ENCODE measurements at places on chromosomes 6 and 20.

DNA sequence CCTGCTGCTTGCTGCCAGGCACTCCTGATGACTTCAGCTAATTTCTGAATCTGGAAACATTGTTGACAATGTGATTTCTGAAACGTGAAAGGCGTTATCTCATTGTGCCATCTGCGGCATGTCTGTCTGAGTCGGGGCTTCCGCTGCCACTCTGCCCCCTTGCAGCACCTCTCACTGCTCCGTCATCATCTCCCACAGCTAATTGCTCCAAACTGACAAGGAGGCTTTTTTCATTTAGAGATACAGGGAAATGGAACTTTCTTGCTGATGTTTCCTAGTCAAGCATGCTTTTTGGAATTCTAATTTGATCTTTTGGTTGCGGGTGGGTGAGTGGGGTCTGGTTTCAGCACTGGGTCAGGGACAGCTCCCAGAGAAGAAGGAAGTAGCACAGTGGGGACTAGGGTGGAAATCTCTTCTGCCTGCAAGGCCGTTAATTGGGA is 233.5 kb downstream of the DHX35 start:
- DNase-seq, result no peak

DNA sequence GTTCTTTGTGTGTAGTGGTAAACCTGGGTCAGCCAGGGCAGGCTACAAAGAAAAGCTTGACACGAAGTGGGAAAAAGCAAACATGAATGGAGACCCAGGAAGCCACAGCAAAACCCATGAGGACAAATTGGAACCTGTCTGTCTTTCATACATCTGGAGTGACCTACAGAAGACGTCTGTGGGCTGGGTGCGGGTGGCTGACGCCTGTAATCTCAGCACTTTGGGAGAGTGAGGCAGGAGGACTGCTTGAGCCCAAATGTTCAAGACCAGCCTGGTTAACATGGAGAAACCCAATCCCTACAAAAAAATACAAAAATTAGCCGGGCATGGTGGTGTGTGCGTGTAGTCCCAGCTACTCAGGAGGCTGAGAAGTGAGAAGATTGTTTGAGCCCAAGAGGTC is 114.8 kb downstream of the PRND start:
- no peak for DNase-seq

- DNase-seq, result no peak
Observed at GRCh38 chr6:88856566-88856965, 106.9 kb downstream of the RNGTT start.

DNA sequence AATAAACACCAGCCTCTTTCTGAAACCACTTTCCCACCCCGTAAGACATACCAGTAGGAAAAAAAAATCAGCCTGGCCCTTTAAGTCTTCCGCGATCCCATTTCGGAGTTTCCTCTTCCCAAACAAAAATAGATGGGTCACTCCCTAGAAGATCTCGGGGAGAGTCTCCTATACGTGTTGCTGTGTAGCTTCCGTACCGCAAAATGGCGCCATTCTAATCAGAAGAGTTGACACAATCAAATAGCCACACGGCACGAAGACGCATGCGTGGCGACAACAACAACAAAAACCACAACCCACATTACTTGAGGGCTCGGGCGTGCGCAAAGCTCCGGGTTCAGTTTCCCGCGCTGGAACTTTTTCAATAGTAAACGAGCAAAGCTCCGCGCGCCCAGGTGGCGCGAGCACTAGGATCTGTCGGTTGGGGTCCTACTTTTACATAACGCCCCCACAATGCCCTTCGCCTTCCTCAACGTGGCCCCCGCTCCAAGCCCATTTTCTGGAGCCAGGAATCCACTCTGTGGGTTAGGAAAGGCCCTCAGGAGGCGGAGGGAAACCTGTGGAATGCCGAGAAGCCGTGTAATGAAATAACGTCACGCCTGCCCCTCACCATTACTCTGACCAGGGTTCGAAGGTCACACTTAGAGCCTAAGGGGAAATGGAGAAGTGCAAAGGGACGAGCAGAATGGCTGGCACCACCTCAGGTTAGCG is at the start of gene GPANK1:
Gene GPANK1 (minus strand): TSS at position 208 of the 711 bp plus-strand sequence. CDS start 519 bp downstream, outside the sequence.
- peak; percentile 77 for DNase-seq

DNA sequence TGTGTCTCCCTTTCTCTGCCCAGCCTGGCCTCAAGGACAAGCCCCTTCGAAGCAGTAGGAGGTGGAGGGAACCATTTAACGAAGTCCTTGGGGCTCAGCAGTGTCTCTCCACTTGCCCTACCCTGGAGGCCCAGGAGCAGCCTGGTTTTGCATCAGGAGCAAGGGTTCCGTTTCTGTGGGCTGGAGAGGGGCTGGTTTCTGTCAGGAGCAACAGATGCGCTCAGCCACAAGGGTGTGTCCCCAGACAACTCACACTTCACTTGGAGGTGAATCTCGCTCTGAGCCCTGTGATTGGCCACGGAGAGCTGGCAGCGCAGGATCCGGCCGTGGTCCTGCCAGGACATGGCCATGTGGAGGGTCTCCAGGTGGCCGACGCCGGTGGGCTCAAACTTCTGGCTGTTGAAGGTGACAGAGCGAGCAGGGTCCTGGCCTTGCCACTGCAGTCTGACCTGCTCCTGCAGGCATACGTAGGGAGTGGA is 6.9 kb downstream of the SIGLEC1 start:
- no peak for DNase-seq

- DNase-seq, result no peak
Observed at GRCh38 chr20:31712564-31713311, 9.9 kb downstream of the BCL2L1 start.

- no peak for DNase-seq
Observed at GRCh38 chr6:34617231-34617630, 61.1 kb upstream of the SPDEF start.

GRCh38 chr6:167129562-167129961 is 6.7 kb downstream of the CCR6 start:
- DNase-seq, result no peak

- no peak for DNase-seq
Observed at GRCh38 chr6:106360989-106361430, 493 bp downstream of the CRYBG1 start.

DNA sequence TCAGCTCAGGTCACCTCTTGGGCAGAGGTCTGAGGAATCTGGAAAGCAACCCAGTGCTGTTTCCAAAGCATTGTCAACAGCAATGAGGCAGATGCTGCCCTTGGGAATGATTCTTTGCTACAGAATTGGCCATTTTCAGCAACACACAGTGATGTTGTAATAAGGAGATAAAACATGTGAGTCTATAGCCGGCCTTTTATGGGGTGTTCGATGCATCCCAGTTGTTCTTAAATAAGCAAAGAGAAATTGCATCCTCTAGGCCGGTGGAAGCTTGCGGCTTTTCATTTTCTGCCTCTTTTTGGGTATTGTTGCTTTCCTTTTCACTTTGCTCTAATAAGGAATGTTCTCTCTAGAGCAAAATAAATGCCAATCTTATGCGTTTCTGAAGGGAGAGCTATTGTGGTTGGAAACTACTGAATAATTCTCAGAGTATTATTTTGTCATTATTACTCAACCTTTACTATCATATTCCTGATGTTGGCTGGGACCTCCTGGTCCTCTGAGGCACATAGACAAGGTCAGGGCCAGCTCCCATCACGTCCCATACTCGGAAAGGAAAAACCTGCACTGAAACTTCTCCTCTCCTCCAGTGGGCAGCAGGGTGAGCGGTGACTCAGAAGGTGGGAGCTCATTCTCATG is 214.2 kb downstream of the CDH26 start:
- no peak for DNase-seq

DNA sequence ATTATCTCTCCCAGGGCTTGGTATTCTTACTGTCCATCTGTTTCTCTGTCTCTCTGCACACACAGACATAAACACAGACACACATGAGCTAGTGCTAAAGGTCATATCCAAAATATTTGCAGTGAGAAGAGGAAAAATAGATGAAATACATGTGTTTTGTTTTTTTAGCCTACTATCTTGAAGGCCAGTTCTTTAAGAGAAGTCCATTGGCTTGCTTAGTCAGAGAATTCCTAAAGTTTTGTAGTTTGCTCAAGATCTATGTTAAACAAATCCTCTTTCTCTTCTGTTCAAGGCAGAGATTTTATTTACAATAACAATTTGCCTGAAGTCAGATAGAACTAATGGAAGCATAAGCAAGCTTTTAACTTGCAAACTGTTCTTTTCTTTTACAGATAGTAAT is 120.0 kb upstream of the AKIRIN2 start:
- no peak for DNase-seq

DNA sequence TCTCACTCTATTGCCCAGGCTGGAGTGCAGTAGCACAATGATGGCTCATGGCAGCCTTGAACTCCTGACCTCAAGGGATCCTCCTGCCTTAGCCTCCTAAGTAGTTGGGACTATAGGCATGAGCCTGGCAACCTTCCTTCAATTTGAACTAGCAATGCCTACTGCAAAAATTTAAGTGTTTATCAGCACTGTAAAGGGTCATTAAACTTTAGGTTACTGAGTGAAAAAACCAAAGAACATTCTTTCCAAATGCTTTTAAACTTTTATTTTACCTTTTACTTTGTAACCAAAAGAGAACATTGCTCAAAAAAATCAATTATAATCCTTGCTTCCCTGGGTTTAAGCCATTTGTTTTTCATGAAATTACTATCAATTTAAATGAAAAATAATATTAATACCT is 101.0 kb upstream of the NHSL1 start:
- no peak for DNase-seq

DNA sequence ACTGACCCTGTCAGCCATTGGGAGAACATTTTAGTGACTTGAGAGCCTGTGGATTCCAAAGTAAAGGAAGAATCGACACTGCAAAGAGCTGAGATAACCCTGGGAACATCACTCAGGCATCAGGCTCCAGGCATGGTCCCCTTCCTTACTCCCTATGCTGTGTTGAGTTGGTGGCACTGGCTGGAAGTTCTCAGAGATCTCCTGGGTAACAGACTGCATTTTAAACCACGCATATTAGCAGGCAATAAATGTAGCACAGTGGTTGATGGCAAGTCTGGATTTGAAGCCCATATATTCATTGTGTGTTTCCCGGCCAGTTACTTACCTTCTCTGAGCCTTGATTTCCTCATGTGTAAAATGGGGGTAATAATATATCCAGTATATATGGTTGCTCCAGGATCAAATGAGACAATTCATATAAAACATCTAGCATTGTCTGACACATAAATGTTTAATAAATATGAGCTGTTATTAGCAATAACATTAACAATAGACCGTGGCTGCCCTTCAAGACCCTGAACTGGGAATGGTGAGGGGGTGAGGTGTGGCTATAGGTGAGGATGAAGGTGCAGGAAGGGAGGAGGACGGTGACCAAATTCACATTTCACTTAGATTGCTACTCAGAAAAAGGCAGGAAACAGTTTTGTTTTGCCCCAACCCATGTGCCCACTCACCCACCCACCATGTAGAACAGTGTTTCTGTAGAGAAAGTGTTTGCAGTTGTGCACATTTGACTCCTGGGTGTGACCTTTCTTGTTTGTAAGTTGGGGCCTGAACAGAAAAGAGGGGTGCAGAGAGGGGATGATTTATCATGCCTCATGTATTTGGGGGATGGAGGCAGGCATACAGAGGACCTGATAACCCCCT is 2.1 kb downstream of the PLCG1 start:
- no peak for DNase-seq

DNA sequence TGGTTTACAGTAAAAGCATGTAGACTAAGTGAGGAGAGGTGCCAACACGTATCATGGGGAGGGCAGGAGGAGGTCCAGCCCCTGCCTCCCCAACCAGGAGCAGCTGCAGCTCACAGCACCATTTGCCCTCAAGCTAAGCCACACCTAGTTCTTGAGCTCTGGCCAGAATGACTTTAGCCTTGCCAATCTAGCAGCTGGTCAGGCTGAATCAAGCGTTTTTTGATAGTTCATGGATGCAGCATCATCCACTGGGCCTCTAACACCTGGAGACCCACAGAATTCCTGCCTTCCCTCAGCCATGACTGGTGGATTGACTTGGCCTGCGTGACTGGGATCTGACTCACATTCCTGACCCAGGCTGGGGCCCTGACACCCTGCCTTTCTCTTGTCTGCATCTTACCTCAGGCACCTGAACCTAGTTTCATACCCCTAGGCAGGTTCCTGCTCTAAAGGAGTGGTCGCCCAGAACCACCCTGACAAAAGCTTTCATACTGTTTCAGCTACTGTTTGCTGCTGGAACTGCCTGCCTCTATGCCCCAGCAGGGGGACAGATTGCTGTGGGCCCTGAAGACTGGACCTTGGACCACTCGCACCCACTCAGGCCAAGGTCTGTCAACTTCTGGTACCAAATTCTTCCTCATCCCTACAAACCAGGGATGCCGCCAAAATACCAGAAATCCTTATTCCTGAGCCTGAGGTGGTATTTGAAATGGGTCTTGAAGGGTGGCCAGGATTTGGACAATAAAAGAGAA is 122.3 kb downstream of the QRSL1 start:
- DNase-seq, result peak; percentile 53

DNA sequence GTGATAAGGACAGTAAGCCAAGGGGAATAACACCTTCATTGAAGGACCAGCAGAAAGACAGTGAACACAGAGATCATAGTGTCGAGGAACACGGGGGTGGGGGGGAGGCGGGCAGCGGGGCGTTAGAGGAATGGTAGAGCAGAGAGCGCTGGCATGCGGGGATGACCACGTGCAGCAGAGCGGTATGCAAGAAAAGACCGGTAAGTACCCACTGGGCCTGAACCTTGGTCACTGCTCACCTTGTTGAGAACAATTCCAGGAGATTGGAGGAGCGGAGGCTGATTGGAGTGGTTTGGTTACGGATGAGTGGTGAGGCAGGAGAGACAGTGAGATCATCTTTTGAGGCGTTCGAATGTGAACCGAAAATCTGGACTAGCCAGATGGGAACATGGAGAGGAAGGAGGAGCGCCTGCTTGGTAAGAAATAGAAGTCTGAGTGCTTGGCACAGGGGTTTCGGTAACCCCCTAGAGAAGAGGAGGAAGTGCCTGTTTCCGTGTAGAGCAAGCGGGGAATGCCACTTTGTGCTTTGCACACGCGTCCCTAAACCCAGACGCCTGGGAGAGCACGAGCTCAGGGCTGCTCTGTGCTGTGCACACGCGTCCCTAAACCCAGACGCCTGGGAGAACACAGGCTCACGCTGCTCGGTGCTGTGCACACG is 70.0 kb downstream of the FAM120B start:
- DNase-seq, result no peak

DNA sequence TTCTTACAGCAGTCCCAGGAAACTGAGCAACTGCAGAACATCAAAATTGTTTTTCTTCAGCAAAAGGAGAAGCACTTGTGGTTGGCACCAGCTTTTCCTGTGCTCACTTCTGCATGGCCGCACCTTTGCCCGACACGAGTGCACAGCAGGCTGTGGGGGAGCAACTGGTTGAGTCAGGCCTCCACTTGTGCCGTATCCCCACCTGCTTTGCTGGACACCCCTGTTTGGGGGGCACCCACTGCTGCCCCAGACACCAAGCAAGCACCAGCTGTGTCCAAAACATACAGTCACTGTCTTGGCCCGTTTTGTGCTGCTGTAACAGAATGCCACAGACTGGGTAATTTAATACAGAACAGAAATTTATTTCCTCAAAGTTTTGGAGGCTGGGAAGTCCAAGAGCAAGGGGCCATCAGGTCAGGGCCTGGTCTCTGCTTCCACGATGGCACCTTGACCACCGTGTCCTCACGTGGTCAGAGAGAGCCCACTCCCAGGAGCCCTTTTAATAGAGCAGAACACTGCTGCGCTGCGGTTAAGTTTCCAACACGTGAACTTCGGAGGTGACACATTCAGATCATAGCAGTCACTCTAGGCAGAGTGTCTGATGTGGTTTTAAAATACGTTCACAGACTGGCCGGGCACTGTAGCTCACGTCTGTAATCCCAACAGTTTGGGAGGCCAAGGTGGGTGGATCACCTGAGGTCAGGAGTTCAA is 8.7 kb upstream of the GMEB2 start:
- no peak for DNase-seq
